Non-pigmented ciliary epithelial cell (primary cell): ENCODE measurements at places on chromosomes 12 and 14.

GRCh38 chr12:42534184-42534838 lies 55.2 kb downstream of the PRICKLE1 start:
- no peak for DNase-seq

- no peak for DNase-seq
Measured at GRCh38 chr12:9851050-9851449, 18.1 kb downstream of the CLEC2B start.

DNA sequence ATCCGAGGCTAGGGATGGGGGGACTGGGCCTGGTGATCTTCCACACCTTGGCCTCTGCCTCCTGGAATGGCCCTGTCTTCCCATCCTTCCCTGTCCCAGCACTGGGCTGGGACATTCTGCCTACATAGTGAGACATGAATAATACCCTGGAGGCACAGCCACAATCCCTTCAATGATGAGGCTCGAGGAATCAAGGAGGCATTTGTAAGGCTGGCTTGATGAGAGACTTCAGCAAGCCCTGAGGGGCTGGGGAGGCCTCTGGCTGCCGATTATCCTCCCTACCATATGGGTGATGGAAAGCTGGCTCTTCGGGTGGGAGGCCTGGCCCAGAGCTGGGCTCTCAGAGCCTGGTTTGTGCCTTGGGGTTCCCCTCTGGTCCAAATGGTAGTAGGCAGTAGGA lies 92.5 kb downstream of the CALM1 start:
- DNase-seq = no peak

- no peak for DNase-seq
Measured at GRCh38 chr12:48815126-48816110, 2.9 kb upstream of the CACNB3 start.

GRCh38 chr14:89394972-89395371 lies 22.1 kb downstream of the FOXN3 start:
- DNase-seq = no peak

- no peak for DNase-seq
Measured at GRCh38 chr14:24144451-24144850, 2.0 kb downstream of the PSME2 start.

DNA sequence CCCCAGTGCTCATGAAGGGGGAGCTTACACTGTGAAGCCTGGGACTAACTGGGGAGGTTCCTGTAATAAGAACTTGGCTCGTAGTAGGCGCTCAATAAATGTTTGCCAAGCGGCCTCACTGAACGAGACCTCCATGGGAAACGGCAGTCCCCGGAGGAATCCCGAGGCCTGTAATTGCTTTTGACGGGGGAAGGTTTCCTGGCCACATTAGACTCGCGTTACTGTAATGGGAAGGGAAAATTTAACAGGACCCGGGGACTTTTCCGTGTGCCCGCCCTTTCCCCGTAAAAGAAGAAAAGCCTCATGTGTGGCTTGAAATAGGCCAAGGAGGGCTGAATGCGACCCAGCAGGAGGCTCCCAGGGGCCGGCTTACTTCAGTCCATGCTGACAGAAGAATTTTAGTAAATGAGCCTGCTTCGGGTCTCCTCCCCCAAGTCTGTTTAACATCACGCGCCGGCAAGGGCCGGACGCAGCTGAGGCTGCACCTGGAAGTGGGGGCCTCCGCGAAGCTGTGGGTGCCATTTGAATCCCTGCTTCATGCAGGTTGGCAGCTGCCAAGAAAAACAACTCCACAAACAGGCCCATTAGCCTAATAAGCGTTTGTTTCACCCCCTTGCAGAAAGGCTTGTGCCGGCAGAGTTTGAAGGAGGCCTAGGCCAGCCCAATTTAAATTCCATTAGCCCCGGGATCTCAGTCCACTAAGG lies 39.8 kb upstream of the PWP1 start:
- no peak for DNase-seq

- no peak for DNase-seq
Measured at GRCh38 chr12:107490010-107490409, 195.6 kb upstream of the PWP1 start.

DNA sequence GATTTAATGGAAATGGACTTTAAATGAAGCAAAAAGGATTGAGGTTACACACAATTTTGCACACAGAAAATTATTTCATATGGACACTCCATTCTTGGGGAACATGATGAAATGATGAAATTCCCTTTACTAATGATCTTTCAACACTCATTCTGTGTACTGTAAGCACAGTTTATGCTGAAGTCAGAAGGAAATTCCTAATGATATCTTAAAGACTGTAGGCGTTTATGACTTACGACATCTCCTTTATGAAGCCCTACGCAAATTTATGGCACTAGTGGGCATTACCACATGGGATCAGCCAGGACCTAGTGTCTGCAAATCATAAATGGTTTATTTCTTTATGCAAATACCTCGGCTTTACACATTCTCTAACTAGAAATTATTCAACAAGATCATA lies 97.9 kb upstream of the SOX5 start:
- no peak for DNase-seq

GRCh38 chr12:89339526-89339925 lies 12.8 kb downstream of the DUSP6 start:
- DNase-seq = no peak

DNA sequence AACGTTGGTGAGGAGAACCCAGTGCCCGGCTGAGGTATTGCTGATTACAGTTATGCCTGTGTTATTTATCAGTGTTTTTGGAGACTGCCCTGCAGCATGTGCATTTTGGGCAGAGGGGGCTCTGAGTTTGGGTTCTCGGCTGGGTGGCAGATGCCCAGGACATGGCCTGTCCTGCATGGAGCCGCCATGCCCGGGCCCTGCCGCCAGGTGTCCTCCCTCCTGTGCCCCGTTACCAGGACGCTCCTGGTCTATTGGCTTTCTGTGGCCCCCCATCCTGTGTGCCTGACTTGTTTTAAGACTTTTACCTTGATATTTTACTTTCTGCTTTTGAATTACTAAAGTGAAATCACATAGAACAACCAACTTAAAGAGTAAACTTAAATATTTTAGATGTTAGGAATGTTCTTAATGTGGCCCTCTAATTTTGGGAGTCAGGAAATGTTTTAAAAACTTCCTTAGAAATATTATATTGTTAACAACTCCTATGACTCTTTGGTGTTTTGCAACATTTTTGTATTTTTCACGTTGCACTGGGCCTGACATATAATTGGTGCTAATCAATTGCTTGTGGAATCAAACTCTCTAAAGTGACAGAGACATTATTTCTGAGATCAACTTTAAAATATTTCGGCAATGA lies 51.8 kb downstream of the PRIMA1 start:
- DNase-seq = no peak

GRCh38 chr12:94763462-94763861 lies 113.1 kb upstream of the TMCC3 start:
- DNase-seq = no peak

DNA sequence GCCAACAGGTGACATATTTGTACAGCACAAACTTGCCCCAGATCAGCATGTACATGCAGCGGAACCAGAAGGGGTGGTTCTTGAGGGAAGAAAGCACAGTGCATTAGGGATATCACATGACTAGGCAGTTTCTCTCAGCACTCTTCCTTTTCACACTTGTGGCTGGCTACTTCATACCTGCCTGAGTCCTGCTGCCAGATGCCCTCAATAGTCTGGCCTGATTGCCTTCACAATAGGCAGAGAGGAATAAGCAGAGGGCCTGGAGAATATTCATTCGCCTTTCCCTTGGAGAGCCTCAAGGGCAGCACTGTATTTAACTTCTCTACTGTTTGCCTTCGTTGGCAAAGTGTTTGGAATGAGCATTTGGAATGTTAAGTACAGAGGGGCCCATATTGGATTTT lies 7.9 kb downstream of the EMG1 start:
- DNase-seq = no peak

- no peak for DNase-seq
Measured at GRCh38 chr12:95443459-95443858, 30.5 kb upstream of the METAP2 start.

DNA sequence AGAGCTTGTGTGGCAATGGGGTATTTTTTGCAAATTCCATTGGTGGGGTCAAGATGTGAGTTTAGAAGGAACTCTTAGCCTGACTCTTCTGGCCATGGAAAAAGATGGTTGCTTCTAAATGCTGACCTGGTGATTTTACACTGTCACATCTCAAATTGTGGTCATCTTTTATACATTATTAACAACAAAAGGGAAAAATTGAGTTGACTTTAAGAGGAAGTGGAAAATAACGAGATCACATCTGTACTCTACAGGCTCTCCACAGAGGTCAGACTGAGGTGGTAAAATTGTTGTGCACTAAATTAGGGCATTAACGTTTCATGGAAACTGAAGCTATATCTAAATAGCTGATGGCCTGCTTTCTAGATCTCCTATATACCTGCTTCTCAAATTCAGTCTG lies 44.7 kb downstream of the PTPN11 start:
- no peak for DNase-seq

GRCh38 chr14:104924421-104925213 lies at the start of gene PLD4:
PLD4 (plus strand) TSS chr14:104924879; CDS start chr14:104927141, 2,262 bp downstream.
- no peak for DNase-seq

DNA sequence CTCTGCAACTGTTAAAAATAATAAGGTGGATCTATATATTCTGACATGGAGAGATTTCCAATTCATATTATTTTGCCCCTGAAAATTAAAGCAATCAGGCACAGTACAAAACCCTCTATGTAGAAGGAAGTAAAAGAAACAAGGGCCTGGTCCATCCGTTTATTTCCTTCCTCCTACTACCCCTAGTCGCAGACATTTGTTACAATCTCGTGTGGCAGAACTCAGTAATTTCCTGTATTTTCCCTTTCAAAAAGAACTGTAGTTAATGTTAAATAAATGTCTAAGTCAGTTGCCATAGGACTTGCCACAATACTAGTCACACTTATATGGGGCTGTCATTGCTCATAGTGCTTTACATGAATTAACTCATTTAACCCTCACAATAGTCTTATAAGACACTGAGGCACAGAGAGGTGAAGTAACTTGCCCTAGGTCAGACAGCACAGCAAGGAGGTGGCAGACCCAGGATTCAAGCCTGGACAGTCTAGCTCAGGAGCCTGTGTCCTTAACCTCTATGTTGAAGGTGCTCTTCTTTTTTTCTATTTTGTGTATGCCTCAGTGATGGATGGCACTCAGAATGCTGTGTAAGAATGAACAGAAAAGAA lies 24.2 kb downstream of the NINJ2 start:
- no peak for DNase-seq

- DNase-seq = no peak
Measured at GRCh38 chr12:121926874-121927706, 8.7 kb downstream of the CFAP251 start.

GRCh38 chr14:68563251-68564131 lies 229.4 kb downstream of the ZFP36L1 start:
- DNase-seq = no peak

DNA sequence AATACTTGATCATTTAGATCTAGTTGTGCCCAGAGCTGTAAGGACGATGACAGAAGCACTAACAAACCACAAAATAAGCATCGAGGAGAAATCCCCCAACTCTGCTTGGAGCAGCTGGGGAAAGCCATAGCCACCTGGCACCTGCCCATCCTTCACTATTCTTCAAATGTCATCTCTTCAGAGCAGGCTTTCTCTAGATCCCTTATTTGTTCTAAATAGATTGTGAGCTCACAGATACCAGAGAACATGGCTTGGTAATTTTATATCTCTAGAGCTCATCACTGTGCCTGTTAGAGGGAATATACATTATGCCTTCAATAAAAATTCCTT lies 50.9 kb downstream of the GRIP1 start:
- DNase-seq = no peak

DNA sequence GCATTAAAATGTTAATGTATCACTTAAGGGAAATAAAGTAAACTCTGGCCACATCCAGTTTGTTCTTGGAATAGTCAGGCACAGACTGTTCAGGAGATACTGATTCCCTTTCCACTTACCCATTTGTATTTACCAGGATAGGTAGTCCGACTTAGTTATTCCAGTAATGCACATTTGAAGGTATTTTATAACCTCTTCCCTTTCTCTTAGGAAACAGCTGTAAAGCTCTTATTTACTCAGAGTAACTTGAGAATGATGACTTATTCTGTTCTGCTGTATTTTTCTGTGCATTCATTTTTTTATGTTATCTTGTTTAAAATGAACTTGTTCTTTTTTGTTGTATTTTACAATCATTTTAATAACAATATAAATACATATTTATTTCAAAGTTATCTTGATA lies 78.0 kb downstream of the METTL25 start:
- no peak for DNase-seq

DNA sequence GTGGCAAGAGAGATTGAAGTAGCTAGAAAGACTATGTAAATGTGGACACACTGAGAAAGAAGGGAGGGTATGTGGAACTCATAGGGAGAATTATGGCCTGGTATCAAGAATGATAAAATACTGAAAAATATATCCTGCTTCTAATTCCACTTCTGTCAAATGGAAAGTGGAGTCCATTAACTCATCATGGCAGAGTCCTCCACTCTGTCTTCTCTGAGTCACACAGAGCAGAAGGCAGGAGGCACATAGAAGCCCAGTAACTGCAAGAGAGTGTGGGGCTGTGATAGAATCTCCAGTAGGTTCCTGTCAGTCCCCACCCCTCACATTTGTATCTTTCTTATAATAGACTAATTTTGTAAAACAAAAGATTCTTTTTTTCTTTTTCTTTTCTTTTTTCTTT lies 223.7 kb downstream of the AKAP6 start:
- no peak for DNase-seq

DNA sequence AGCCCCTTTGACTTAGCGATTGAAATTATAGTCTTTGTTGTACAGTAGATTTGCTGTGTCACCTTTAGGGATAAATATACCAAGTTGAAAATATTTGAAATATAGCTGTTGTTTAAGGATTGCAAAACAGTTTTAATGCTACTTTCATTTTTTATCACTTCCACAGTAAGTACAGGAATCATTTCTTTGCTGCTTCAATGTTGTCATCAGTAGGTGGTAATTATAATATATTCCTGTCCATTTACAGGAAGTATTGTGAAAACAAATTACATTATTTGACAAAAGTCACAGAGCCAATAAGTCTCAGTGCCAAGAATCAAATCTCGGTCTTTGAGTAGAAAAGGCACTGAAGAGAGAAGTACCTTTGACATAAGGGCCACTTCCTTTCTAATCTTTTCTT lies 342.6 kb upstream of the RGS6 start:
- no peak for DNase-seq

DNA sequence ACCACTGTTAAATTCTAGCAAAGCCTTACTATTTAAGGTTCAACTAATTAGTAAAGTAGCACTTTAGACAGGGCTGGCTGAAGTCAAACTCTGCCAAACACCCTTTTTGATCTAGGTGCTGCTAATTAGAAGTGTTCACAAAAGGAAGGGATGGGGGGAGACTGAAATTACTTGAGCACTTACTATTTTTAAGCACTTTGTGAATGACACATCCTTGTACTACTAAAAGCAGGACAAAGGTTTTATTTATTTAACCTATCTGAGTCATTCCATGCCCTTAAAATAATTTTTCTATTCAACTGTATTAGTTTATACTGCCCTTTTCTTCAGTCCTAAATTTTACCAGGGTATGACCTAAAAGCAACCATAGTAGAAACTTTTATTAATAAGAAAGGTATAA lies 20.1 kb downstream of the MBIP start:
- no peak for DNase-seq

DNA sequence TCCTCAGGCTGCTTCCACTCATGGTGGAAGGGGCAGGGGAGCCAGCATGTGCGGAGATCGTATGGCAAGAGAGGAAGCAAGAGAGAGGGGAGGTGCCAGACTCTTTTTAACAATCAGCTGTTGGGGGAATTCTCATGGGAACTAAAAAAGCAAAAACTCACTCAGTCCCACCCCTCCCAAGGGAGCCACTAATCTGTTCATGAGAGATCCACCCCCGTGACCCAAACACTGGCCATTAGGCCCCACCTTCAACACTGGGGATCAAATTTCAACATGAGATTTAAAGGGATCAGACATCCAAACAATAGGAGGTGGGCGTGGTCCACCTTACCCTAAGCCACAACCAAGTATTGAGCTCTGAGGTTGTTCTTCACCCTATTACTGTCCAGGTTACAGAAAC lies 375.1 kb downstream of the GRIN2B start:
- no peak for DNase-seq
